ENCODE measurements at places on chromosomes 2 and 18.

DNA sequence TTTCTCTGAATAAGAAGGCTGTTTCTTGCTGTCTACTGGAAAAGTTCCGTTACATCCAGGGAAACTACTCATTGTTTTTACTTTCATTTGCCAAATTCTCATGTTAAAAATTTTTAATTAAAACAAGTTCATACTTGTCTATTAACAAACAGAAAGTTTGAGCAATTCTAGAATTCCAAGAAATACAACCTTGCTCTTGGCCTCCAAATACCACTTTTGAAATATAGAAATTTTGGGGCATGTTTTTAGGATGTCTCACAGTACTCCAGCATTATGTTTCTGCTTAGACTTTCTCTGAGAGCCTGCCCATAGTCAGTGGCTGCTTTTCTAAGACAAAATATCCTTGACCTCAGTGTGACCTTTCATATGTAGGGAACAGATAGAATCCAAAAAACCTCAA, 228.7 kb upstream of the RND3 start:
- no peak for DNase-seq
- H3K4me1 ChIP-seq = no peaks in the 10 kb centered on the region
- no peaks in the 10 kb centered on the region for H3K27me3 ChIP-seq

GRCh38 chr2:241720560-241720959, 13.9 kb upstream of the D2HGDH start:
- no peaks in the 10 kb centered on the region for H3K4me1 ChIP-seq
- H3K27me3 ChIP-seq = no peaks in the 10 kb centered on the region
- no peak for DNase-seq
- no peak overlapping the region for H3K27ac ChIP-seq
- peaks cover 97% of the 10 kb centered on the region for H3K36me3 ChIP-seq
- H3K4me3 ChIP-seq = no peak overlapping the region

GRCh38 chr18:7174344-7175095, 56.4 kb upstream of the LRRC30 start:
- peaks cover 7% of the 10 kb centered on the region for H3K27me3 ChIP-seq
- no peaks in the 10 kb centered on the region for H3K4me1 ChIP-seq
- no peak overlapping the region for H3K27ac ChIP-seq
- no peaks in the 10 kb centered on the region for H3K36me3 ChIP-seq
- DNase-seq = no peak
- H3K4me3 ChIP-seq = no peak overlapping the region

GRCh38 chr2:37625796-37626571, 45.5 kb downstream of the CDC42EP3 start:
- H3K36me3 ChIP-seq = no peaks in the 10 kb centered on the region
- DNase-seq = no peak
- H3K27me3 ChIP-seq = no peaks in the 10 kb centered on the region
- no peaks in the 10 kb centered on the region for H3K4me1 ChIP-seq

DNA sequence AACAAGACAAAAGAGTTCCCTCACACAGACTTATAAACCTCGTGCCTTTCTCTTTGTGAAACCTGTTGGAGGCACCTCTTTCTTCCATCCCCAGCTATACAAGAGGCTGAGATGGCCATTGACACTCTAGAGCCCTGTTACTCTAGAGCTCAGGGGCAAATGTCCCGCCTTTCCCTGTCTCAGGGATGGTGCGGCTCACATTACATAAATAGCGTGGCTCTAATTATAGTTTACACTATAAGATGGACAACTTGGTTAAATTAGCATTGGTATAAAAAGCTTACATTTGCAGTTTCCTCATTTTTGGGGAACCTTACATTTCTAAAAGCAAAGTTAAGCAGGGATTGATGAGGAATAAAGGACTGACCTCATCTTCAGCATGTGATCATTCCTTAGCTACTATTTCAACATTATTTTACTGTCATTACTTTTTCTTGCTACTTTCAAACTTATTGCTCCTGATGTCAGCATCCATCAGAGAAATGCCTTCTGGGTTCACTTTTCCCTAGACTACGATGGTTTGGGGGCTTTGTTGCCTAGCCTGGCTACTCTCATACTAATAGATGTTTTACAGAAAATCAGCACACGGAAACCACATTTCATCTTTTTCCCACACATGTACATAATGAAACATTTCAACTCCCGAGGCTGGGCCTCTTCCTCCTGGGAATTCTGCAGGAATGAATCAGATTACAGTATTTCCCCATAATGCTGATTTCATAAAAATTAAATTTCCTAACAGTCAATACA, 40.4 kb downstream of the FTCDNL1 start:
- DNase-seq = no peak
- H3K27me3 ChIP-seq = no peaks in the 10 kb centered on the region
- peaks cover 2% of the 10 kb centered on the region for H3K4me1 ChIP-seq
- no peak overlapping the region for H3K27ac ChIP-seq

DNA sequence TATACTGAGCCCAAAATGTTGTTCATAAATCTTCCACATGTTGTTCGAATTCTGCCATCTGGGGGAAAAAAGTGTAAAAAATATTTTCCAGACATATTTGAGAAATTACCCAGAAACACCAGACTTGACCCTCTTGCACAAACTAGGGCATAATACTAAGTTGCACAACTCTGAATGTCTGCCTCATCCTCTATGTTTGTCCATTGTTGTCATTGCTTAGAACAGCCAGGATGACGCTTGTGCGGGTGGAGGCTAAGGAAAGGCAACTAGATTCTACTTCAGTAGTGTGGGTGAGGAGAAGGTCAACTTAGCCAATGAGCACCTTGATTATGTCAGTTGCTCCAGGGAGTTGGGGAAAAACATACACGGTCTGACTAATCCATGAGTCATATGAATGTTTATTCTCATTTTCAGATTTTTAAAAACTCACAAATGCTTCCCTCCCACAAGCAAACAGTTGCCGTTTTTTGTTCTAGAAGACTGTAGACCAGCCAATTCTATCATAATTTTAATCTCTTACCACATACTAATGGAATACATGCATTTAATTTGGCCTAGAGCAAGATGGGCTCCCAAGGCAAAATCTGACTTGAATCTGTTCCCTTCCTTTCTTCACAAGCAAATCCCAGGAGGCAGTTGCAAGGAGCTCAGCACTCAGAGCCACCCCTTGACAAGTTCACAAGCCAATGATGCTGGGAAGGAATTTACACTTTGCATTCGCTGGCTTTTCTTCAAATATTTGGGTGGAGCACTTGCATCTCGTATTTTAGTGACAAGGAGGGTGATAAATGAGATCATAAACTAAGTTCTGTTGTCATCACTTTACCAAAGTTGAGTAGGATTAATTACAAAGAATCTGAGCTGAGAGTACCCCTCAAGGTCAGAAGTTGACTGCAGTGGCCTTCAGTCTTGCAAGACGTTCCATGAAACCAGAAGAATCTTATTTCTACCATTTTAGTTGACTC, 163.2 kb upstream of the TWIST2 start:
- peaks cover 10% of the 10 kb centered on the region for H3K4me1 ChIP-seq
- H3K4me3 ChIP-seq = no peak overlapping the region
- H3K27ac ChIP-seq = peak overlapping the region; percentile 66
- H3K36me3 ChIP-seq = no peaks in the 10 kb centered on the region
- H3K27me3 ChIP-seq = no peaks in the 10 kb centered on the region

DNA sequence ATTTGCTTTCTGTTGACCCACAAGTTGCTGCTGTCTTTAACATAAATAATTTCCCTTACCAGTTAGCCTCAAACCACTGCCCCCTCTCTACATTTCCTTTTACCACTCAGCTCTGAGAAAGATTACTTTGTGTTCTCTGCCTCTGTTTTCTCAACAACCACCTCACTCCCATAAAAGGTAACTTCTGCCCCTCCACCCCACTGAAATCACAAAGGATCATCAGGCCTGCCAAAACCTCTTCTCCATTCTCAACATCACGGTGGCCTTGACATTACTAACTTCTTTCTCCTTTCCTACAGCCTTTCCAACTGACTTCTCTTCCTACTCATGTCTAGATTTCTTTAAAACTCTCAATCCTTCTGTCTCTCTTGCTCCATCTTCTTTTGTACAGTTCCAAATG, 10.1 kb downstream of the ACADL start:
- DNase-seq = no peak
- H3K4me3 ChIP-seq = no peak overlapping the region
- no peak overlapping the region for H3K27ac ChIP-seq
- H3K4me1 ChIP-seq = no peaks in the 10 kb centered on the region

DNA sequence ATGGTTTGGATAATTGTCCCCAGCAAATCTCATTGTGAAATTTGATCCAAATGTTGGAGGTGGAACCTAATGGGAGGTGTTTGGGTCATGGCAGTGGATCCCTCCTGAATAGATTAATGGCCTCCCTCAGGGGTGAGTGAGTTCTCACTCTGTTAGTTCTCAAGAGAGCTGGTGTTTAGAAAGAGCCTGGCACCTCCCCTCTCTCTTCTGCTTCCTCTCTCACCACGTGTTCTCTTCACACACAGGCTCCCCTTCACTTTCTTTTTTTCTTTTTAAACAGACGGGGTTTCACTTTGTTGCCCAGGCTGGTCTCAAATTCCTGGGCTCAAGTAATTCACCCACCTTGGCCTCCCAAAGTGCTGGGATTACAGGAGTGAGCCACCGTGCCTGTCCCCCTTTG, 111.6 kb upstream of the LTBP1 start:
- no peak for DNase-seq
- no peak overlapping the region for H3K4me3 ChIP-seq
- no peaks in the 10 kb centered on the region for H3K27me3 ChIP-seq
- H3K4me1 ChIP-seq = no peaks in the 10 kb centered on the region

Data from esophagus squamous epithelium (tissue), 5 donors.